Ureter (tissue), 1 donor: ENCODE measurements at places on chromosomes 1 and 21. TPM values are rescaled to one million over a fixed set of nuclear protein-coding genes. Genes with fewer than 3 reads are reported as not detected.
A peak's percentile ranks its signal among the peaks of the same experiment; 100 is the strongest.

- DNase-seq, result no peak
Measured at GRCh38 chr1:5744341-5744740, 247.9 kb downstream of the NPHP4 start.

GRCh38 chr1:22332795-22333499 is 118.7 kb upstream of the ZBTB40 start:
- no peak for DNase-seq

- DNase-seq, result no peak
Measured at GRCh38 chr21:41763398-41763931, 3.4 kb downstream of the RIPK4 start.

DNA sequence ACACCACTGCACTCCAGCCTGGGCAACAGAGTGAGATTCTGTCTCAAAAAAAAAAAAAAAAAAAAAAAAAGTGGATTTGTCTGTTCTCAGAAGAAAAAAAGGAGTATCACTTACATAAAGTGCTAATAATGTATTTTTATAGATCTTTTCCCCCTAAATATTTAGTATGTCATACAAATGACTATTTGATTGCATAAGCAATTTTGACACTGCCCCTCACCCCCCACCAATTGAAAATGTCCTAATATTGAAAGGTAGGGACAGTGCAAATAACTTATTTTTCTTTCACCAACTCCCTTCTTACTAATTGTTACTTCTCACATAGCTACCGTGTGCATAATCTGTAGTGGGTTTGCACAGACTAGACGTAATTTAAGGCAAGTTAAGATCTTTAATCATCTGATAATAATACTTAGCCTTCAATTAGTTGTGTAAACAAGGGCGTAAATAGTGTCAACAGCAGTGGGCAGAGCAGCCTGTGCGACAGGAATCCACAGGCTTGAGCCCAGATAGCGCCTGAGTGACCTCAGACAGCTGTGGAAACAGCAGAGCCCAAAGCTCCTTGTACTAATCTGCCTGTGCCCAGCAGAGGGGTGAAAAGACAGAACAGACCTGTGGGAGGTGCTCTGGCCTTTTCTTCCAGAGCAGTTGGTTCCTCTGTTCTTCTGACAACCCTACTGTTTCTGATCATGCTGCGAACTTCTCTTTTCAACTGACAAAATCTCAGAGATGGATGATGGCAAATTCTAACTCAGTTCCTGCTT is 4.5 kb upstream of the IER5 start:
- peak; percentile 61 for DNase-seq

- no peak for DNase-seq
Measured at GRCh38 chr21:33202464-33203363, 27.0 kb upstream of the IFNAR2 start.

- DNase-seq, result no peak
Measured at GRCh38 chr1:177847843-177848242, 122.0 kb downstream of the SEC16B start.

OPRD1 gene
- not detected for total RNA-seq

LCE3E gene
- not detected for total RNA-seq

SLAMF8 gene
- total RNA-seq, result 3.6 TPM

PROX1 gene
- total RNA-seq, result 3.0 TPM
